Peyer's patch (tissue), 4 donors: ENCODE measurements at places on chromosomes 1 and 21.

DNA sequence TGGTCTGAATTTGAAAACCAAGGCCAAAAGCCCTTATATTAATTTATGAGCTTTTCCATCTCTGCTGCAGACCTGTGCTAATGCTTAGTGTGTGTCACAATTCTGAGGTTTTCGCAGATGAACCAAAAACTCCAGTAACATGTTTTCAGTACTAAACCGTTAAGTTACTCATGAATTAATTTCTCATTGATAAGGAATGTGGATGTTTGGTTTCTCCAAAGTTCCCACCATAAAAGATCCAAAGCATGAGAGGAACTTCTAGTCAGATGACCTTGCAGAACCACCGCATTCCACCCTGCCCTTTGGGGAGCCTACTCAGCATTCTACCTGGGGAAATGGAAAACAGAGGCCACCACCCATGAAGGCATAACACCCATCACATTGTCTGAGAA is 7.5 kb upstream of the LEPR start:
- DNase-seq, result no peak

DNA sequence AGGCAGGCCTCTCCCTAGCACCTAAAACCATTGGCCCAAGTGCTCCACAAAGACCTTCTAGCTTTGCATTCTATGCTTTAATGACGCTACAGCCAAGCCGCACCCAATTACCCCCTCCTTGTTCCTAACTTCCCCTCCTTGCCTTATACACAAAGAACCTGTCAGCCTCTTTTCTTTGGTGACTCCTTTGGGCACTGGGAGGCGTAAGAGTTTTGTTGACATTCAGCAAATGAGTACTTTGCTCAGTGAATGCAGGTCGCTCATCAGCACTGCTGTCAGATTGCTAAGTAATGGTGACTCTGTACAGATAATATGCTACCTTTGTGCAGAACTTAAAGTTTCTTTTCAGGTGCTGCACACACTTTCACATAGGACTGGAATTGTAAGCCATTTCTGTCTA is 187.6 kb upstream of the FAM78B start:
- DNase-seq, result no peak

DNA sequence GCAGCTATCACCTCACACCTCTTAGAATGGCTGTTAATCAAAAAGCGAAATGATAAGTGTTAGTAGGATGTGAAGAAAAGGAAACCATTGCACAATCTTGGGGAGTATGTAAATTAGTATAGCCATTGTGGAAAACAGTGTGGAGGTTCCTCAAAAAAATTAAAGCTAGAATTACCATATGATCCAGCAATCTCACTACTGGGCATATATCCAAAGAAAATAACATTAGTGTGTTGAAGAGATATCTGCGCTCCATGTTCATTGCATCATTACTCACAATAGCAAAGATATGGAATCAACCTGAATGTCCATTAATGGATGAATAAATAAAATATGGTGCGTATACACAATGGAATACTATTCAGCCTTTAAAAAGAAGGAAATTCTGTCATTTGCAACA is 68.9 kb downstream of the SNRPE start:
- DNase-seq, result no peak

- DNase-seq, result no peak
These were observed 3.1 kb downstream of the PRDM2 start for GRCh38 chr1:13703128-13703513.

DNA sequence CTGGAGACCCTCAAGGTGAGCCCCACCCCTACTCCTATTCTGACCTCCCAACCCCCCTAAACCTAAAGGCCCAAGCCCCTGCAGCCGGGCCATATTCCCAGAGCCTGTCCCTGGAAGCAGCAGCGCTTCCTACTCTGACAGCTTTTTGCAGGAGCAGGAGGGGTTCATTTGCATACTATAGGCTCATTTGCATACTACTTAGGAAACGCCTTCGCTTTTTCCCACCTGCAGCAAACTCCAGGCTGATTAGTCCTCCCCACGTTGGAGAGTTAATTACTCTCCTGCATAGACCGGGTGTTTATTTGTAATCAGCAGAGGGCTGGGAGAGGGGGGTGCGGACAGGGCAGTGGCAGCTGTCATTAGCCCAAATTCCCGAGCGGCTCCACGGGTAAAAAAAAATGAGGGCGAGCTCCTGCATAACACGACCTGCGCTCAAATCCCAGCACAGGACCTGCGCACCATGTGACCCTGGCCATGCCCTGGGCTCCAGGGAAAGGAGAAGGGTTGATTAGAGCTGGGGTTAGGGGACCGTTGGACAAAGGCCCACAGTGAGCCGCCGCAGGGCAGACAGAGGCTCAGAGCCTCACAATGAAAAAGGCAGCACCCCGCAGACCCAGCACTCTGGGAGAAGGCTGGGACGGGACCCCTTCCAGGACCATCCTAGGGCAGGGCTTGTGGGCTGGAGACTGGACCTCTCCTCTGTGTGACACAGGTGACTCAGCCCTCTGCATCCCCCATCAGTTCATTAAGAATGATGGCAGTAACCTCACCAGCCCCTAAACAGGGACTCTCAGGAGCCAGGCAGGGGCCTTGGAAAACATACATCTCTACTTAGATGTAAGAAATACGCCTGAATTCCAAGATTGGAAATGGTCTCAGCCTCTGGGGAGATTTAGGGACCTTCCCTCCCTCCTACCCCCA is 9.9 kb upstream of the C1QA start:
- no peak for DNase-seq
